Heart right ventricle (tissue), 16 donors: ENCODE measurements at places on chromosomes 7 and 10. TPM values are rescaled to one million over a fixed set of nuclear protein-coding genes. Genes with fewer than 3 reads are reported as not detected.

SUGCT gene
- polyA plus RNA-seq, result 1.2 TPM

BEND7 gene
- polyA plus RNA-seq, result 6.4 TPM

ARL4A gene
- 11.5 TPM for polyA plus RNA-seq

GRCh38 chr10:122981066-122981464 is 864 bp downstream of the PSTK start:
- no peak for DNase-seq

GRCh38 chr7:131898418-131898817 is 342.0 kb upstream of the PODXL start:
- no peak for DNase-seq

DNA sequence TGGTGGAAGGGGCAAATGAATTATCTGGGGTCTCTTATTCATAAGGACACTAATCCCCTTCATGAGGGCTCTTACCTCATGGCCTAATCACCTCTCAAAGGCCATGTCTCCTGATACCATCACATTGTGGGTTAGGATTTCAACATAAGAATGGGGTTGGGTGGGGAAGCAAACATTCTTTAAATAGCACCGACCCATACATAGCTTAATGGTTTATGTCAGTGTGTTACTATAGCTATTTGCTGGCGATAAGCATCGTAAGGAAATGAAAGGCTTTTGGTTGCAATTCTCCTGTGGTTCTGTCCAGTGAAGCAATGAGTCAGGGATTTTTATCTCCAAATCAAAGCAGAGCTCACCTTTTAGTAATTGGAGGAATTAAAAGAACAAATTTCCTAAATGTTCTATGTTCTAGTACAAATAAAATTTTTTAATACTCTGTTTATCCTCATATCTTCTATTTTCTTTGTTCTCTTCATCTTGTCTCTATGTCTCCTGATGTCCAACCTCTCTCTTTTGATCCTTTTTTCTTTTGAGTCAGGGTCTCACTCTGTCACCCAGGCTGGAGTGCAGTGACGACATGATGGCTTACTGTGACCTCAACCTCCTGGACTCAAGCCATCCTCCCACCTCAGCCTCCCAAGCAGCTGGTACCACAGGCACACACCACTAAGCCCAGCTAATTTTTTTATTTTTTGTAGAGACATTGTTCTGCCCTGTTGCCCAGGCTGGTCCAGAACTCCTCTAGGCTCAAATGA is 57.0 kb upstream of the GLCCI1 start:
- no peak for DNase-seq

- DNase-seq, result no peak
Measured at GRCh38 chr7:105245398-105246114, 143.2 kb downstream of the SRPK2 start.

GRCh38 chr7:31492086-31492485 is 21.8 kb upstream of the ITPRID1 start:
- no peak for DNase-seq
